ENCODE measurements at places on chromosomes 1 and 21. TPM values are rescaled to one million over a fixed set of nuclear protein-coding genes. Genes with fewer than 3 reads are reported as not detected.

Gene GCSAML
- 0.09 TPM for total RNA-seq

DNA sequence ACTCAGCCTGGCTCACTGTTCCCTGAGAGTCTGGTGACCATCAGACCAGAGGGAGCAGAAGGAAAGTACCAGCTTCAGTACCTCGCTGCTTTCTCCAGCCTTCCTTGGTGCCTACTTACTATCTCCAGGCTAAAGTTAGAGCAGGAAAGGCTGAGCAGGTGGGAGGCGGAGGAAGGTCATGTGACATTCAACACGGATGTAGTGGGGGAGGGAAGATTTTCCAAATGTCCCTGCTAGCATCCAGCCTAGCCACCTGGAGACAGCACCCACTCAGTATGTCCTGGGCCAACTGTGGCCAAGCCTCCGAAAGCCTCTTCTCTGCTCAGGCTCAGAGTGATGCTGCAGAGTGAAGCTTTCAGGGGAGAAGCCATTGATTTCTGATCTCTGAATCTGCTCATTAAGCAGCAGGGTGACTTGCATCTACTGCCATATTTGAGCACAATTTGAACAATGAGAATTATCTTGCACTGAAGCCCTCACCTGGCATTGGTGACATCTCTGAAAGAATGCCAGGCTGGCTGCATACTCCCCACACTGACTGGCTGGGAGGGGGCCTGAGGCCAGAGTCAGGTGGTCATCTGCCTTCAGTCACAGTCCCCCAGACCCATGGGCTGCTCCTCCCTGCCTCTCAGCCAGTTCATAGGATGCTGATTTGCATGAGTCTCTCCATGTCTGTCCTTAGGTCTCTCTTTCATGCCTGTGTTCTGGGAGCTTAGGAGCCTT lies 86.2 kb downstream of the KCND3 start:
- DNase-seq = no peak

DNA sequence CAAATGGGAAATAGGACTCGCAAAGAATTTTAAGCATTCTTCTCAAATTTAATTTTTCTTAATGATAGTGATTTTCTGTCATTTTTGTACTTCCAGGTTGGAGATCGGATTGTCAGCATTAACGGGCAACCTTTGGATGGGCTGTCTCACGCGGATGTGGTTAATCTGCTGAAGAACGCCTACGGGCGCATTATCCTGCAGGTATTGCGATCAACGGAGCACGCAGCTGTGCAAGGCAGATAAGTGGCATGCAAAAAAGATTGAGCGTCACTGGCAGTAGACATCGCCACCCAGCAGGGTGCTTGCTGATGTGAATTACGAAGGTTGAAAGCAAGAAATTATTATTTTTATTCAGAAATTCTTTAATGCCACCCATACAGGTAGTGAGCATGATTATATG lies 65.9 kb upstream of the L1TD1 start:
- no peak for DNase-seq

- DNase-seq = peak; percentile 44
Measured at GRCh38 chr21:34298534-34299167, 65.2 kb upstream of the KCNE2 start.

Gene CA6
- not detected for total RNA-seq

DNA sequence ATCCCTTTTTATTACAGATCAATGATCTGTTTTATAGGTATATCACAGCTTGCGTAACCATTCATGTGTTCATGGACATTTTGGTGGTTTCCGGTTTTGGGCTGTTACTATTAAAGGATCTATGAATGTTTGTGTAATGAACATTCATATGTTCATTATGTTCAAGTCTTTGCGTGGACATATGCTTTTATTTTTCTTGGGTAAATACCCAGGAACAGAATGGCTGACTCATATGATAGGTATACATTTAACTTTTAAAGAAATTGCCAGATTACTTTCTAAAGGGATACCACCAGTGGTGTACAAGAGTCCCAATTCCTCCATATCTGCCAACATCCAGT lies 73.7 kb downstream of the SPATA46 start:
- DNase-seq = no peak

DNA sequence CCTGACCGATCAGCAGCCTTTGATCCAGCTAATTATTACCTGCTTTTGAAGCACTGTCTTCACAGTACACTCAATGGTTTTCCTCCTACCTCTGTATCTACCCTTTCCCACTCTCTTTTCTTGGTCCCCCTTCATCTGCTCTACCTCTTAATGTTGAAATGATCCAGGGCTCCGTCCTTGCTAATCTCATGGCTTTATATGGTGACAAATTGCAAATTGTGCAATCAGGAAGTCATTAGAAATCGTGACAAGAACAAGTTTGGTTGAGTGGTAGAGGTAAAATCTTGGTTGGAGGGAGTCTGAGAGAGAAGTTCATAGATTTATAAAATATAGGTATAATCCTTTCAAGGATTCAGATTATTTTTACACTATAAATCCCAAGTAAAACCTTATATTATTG lies 9.6 kb upstream of the CYB5R1 start:
- DNase-seq = no peak

DNA sequence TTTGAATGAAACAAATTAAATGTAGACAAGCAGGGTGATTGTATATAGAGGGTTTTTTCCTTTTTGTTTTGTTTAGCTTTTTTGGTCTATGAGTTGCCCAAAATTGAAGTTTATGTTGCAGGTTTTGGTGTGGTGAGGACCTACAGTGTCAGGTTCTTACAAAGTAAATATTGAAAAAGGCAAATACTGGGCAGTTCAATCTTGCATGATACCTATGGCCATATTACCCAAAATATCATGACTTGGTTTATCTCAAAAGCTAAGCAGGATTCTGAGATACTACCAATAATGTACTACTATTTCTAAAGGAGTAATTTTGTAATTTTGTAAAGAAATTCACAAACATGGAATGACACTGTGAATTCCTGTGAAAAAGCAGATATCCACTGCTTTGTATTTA lies 1.8 kb downstream of the DNAJB4 start:
- no peak for DNase-seq

Gene RHCE
- total RNA-seq = 0.44 TPM

Gene ZC3H12A
- 0.93 TPM for total RNA-seq

GRCh38 chr1:43539726-43540434 lies 9.2 kb downstream of the PTPRF start:
- no peak for DNase-seq

DNA sequence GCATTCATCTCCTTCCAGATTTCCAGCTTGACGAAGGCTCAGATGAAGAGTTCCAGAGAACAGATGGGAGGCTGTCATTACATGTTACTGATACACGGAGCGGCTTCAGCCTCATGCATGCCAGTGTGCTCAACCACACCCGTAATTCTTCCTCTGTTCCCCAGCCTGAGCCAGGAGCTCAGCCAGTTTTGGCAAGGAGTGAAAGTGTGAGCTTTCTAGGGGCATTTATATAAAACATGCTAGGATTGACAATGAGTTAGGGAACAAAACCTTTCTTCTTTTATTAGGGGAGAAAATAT lies 290.4 kb upstream of the PLXNA2 start:
- DNase-seq = peak; percentile 53

Gene CYP4X1
- 3.0 TPM for total RNA-seq

DNA sequence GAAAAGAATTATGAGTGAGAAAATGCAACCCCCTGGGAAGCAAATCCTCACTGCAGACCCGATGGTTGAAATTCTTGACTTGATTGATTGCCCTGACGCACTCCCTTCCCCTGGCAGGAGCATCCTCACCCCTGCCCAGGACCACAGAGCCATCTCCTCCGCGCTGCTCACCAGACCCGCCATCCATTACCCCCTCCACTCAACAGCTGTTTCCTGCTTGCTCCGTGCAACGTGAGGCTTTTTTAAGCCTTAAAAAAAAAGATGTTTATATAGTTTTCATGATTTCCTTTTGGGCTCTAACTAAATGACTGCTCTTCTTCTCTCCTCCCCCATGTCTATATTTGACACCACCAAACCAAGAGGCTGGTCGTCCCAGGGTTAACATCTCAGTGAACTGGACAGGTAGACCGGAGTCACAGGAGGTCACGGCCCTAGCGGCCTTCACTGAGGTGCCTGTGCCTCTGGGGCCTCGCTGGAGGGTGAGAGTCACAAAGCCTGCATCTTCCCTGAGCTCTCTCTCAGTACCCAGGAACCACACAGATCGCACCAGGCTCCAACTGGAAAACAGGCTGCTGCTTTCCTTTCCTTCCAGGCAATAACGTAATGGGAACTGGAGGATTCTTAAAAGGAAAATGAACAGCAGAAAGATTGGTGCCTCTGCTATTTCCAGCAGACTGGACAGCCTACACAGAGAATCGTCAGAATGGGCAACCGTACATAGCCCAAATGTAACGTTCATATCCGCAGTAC lies 49.8 kb downstream of the ZBTB18 start:
- DNase-seq = peak; percentile 36

DNA sequence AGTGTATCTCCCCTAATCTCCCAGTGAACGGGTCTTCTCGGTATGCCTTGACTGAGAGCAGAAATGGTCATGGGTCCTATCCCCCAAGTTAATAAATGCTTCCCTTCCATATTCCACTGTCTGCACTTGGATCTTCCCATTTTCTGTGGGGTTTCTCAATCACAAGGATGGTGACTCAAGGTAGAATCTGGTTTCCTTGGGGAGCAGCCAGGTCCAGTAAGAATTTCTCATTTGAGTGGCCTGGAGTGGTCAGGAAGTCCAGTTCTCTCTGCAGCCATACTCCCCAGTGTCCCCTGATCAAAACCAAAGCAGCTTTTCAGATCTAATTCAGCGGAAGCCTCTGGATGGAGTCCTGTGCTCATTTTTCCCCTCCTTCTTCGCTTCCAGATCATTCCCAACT lies 14.8 kb upstream of the SLC27A3 start:
- no peak for DNase-seq

Gene CELA2B
- 2.7 TPM for total RNA-seq

Gene SH2D2A
- total RNA-seq = 0.71 TPM

GRCh38 chr21:43694437-43695079 lies 24.4 kb upstream of the PDXK start:
- DNase-seq = no peak

Gene G0S2
- 5.4 TPM for total RNA-seq

- DNase-seq = peak; percentile 85
Measured at GRCh38 chr1:6245086-6245868, 1.3 kb downstream of the HES3 start.

- peak; percentile 11 for DNase-seq
Measured at GRCh38 chr1:191343816-191344215, 814.4 kb upstream of the RGS18 start.

Gene FCRLA
- total RNA-seq = 0.35 TPM

DNA sequence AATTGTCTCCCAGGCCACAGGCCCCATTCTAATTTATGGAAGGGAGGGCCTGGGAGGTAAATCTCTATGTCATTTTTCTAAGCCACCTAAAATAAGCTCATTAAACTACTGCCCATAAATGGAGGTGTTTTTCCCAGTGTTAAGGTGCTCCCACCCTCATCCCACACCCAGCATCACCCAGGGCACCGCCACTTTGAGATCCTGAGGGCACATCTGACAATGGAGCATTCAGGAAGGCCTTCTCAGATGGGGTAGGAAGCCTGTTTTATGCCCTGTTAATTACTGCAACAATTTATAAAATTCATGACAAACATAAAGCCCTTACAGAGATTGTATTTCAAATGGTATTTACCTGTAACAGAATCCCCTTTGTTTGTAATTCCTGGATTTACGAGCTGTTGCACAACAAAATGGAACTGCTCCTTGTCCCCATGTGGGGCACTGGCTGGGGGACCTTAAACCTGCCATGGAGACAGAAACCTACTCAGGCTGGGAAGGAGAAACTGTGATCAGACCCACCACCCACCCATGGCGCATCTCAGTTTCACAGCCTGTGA lies 319.5 kb upstream of the USP24 start:
- DNase-seq = no peak

DNA sequence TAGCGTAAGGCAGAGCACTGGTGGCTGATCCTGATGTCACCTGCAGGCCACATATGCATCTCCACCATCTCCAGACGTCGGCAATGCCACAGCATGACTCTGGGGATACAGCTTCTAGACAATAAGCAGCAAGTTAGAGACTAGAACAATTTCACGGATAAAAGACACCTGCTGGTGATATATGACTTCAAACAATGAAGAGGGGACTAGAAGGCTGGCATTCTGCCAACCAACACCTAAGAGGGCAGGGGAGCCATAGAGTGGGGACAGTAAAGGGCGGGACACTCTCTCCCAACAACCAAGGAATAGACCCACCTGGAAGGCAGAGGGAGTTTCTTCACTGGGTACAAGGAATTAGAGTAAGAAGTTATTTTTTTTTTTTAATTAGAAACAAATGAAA lies 126.7 kb downstream of the SIM2 start:
- no peak for DNase-seq

- no peak for DNase-seq
Measured at GRCh38 chr1:245591346-245592188, 436.8 kb downstream of the KIF26B start.

DNA sequence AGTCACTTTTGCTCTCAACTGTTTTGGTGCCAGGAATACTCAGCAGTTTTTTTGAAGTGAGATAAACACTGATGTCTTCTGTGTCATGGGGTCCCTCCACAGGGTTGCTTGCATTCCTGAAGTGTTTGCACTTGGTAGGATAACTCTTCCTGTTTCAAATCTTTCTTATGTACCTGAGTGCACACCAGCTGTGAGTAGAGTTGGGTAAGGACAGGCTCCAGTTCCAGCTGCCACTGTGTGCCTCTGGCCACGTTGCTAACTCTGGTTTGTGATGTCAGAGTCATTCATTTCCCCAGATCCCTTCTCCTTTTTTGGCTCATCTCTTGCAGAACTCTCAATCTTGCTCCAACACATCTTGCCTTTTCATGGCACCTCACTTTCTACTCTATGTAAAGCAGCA lies 356.3 kb upstream of the B3GALT2 start:
- DNase-seq = peak; percentile 21

Gene DENND2C
- total RNA-seq = 7.4 TPM

DNA sequence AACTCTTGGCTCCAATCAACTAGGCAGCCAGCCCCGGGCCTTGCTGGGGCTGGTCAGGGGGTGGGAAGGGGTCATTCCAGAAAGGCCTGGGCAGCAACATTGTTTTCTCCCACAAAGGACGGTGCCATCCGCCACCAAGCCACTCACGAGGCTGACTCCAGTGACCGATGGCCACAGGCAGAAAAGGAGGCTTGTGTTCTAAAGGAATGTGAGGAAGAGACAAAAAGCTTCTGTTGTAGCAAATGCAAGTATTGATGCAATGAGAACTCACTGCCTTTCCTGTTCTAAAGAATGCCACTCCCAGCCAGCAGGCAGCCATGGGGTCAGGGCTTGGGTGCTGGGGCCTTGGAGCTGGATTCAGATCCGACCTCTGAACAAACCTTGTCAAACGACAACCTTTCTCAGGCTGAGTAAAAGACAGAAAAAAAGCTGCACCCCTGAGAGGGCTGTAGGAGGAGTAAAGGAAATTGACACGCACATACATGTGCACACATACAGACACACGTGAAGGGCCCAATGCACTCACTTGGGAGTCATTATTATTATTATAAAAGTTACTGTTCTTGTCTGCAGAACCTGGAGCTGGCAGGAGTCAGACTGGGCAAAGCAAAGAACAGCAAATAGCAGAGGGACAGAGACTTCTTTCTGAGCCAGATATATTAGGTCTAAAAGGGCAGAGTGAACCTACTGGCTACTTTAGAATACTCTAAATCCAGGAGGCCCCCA lies 13.9 kb upstream of the PRMT2 start:
- DNase-seq = no peak
